ENCODE measurements at places on chromosomes 7 and 10.
A peak's percentile ranks its signal among the peaks of the same experiment; 100 is the strongest.

GRCh38 chr7:52838981-52839411 is 196.4 kb upstream of the POM121L12 start:
- DNase-seq: no peak

GRCh38 chr10:127853868-127854768 is 38.6 kb downstream of the CLRN3 start:
- DNase-seq: peak; percentile 63

DNA sequence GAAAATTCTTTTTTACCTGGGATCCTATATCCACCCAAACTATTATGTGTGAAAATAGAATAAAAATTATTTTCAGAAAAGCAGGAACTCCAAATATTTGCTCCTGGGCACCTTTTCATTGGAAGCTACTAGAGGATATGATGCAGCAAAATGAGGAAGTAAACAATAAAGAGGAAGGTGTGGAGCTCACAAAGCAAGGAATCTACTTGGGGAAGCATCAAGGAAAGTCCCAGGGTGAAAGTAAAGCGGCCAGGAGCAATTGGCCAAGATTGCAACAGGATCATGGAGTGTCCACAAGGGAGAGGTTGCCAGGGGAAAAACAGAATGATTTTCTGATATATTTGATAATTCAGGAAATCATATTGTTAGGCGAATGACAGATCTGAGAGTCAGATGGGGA is 80.8 kb downstream of the CARD11 start:
- no peak for DNase-seq

GRCh38 chr7:74223711-74224510 is 14.1 kb downstream of the LAT2 start:
- DNase-seq: no peak

DNA sequence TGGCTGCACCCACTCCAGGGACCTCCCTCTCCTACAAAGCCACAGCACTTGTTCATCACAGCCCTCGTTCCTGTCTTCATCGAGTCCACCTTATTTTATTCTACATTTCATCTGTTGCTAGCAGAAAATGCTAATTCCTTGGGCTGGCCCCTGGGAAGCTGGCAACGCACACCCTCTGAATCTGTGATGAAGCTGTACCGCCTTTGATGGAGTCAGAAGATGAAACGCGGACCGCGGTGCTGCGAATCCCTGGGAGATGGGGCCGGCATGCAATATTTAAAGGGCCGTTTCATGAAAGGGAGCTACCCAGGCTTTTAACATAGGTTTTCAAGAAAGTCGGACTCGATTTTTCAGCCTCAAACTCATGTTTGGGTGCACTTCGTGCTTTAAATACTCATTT is 88.5 kb downstream of the NPTX2 start:
- DNase-seq: no peak

- DNase-seq: no peak
Measured at GRCh38 chr10:29408847-29409240, 120.0 kb downstream of the LYZL1 start.

DNA sequence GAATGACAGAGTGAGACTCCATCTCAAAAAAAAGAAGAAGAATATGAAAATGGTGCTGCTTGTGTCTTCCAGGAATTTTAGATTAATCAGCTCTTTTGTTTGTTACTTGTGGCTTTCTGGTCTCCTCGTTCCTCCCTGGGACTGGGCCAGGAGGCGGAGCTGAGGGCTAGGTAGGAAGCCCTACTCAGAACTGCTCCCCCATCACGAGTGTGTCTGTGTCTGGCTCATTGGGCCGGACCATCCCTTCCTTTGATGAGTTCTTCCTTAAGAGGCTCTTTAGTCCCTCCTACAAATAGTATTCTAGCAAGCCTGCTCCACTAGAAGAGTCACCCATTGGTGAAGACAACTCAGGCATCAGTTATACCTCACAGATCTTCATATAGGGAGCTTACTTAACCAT is 56.8 kb upstream of the YAE1 start:
- peak; percentile 10 for DNase-seq

GRCh38 chr7:73387221-73387828 is 46.3 kb upstream of the FZD9 start:
- DNase-seq: no peak

DNA sequence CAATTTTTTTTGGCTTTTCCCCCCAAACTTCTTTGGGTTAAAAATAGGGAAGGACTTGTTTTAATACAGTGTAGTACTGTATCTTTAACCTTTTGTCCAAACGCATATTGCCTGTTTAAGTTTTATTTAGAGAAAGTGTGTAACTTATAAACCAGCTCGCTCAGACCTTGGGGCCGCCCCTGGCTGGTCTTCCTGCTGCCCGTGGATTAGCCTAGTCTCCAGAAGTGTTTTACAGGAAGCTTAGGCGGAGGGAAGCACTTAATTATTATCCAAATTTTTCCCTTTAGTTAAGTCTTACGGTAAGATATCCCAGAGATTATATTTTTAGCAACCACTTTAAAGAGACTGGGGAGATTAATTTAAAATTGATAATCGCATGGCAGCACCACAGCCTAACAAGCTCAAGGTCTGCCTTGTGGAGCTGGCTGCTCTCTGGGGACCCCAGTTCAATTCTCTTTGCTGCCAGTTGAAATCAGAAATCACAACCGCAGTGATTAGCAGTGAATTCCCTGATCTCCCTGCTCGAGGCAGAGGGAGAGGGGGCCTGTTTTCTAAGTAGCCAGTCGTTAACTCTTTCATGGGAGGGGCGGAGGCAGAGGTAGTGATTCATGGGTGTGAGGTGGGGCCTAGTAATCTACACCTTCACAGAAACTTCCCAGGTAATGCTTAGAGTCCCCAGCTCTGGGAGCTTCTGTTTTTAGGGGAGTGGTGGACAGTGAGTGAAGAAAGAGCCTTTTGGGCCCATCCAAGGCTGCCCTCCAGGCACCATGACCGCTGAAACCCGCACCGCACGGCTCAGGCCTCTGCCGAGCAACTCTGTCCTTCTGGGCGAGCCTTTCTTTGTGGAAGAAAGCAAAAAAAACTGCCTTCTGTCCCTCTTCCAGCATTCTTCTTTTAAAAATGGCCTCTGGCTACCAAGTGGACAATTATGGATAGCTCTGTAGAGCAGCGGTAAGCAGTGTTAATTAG is 548.7 kb upstream of the GALNT17 start:
- no peak for DNase-seq

- no peak for DNase-seq
Measured at GRCh38 chr10:59724098-59724938, 14.7 kb upstream of the SLC16A9 start.

DNA sequence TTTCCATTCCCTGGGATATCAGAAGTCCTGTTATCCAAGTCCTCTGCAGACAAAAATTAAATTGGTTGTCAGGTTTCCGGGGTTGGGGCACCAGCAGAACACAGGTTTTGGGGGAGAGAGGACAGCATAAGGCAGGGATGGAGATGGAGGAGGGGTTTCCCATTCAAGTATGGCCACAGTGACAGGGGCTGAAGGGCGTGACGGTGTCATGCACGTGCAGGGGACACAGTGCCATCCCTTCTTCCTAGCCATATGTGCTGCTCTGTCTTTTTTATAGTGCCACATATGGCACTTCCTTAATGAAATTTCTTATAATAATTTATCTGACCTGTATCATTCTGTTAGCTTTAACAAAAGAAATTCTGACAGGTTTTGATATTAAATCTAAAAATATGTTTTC is 259.2 kb downstream of the PTEN start:
- DNase-seq: no peak

DNA sequence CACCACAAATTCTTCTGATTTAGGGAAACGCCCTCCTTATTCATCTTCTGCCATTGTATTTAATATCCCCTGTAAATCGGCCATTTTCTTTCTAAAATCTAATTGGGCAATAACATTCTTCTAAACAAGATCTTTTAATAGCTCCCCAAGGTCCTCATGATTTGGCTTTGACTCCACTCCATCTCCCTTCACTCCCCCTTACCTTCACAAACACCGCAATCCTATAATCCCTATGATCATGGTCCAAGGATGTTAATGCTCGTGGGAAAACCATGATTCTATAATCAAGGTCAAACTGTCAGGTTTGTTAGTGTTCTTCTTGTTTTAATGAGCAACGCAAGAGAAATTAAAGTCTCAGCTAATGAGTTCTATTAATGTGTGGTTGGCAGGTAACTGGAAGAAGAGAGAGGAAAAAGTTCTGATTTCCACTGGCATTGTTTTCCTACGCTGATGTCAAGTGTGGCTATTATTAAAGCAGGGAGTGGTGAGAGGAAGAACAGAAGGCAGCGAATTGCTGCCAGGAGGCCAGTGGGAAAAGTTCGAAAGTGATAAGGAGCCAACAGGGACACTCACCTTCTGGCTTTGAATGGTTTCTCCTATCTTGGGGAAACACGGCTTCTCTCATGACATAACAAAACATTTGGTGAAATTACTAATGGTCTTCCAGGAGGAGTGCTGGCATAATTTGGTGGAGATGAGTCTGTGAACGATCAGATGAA is 28.1 kb downstream of the LRRC72 start:
- no peak for DNase-seq

- no peak for DNase-seq
Measured at GRCh38 chr7:80967917-80968297, 49.1 kb upstream of the SEMA3C start.

GRCh38 chr7:81478664-81479063 is 291.2 kb downstream of the HGF start:
- DNase-seq: no peak

DNA sequence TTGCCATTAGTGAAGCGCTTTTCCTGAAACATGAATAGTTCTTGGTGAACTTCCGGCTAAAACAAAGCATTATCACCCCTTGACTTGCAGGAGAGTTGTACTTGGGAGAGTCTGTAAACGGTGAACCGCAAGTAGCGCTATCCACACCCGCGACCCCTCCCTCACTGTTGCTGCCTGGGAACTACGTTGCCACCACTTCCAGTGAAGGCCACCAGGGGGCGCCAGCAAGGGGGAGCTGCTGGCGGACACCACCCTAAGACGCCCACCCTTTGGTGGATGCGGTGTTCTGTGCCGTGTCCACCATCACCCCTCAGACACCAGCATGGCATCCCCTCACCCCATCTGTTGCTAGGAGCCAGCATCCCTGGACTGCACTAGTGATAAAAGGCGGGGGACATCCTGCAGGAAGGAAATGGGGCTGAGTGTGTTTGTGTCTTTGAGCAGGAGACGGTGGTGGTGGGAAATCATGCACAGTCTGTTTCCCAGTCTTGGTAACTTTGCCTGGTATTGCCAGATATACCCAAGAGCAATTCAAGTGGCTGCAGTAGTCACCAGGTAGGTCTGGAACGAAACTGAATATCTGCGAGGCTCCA is 298.2 kb downstream of the FRMD4A start:
- DNase-seq: peak; percentile 44

DNA sequence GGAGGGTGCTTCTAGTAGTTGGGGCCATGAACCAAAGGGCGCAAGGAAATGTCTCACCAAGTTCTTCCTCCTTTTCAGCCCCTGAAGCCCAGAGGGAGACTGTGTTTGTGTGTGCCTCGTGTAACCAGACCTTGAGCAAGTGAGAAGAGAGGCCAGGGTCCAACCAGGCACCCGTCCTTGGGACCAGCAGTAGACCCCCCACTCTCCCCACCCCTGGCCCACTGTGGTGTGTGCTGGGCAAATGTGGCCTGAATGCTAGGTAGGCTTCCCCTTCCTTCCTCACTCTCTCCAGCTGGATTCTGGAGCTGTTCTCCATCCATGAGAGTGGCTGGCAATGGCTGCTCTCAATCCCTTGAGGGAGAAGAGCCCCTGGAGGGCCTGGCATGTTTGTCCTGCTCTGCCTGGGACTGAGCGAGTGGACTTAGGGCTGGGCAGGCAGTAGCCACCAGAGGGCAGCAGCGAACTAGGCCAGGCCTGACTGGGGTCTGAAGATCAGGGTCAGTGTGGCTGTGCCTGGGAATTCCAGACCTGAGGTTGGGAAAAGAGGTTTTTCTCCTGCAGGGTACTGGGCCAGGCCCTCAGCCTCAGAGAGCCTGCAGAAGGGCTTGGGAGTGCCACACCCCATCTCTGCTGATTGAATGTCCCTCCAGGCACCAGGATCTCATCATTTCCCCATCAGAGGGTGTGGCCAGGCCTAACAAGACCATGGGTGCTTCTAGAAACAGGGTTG is 12.5 kb downstream of the SFRP5 start:
- peak; percentile 56 for DNase-seq

GRCh38 chr10:52818019-52818418 is 45.4 kb upstream of the MBL2 start:
- DNase-seq: no peak

- DNase-seq: no peak
Measured at GRCh38 chr10:47147186-47147585, 152.8 kb upstream of the GDF10 start.

DNA sequence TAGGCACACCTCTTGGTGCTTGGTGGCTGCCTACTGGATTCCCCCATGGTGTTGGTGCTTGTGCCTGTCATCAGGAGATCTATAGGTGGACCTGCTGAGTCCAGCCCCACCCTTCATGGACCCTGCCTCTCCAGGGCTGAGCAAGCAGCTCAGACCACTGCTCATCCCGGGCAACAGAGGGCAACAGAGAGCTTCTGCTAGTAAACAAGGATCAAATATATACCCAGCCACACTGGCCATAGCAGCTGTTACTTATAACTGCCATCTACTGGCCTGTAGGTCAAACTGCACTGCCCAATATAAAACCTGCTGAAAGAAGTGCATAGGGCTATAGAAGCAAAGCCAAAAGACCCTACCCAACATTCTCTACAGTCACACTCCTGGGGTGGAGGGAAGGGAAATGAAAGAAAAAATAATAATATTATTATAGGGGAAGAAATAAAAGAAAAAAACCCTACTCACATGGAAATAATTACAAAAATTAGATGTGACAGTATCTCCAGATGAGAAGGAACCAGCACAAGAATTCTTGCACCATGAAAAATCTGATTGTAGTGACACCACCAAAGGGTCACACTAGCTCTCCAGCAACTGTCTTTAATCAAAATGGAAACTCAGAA is 54.9 kb upstream of the ZNF800 start:
- DNase-seq: peak; percentile 52

GRCh38 chr10:16728266-16728665 is 89.0 kb downstream of the RSU1 start:
- no peak for DNase-seq

GRCh38 chr7:155233311-155234157 is 64.1 kb upstream of the INSIG1 start:
- DNase-seq: no peak

GRCh38 chr10:121288011-121288410 is 310.2 kb downstream of the FGFR2 start:
- DNase-seq: no peak

- DNase-seq: no peak
Measured at GRCh38 chr10:58048936-58049335, 218.8 kb downstream of the IPMK start.

DNA sequence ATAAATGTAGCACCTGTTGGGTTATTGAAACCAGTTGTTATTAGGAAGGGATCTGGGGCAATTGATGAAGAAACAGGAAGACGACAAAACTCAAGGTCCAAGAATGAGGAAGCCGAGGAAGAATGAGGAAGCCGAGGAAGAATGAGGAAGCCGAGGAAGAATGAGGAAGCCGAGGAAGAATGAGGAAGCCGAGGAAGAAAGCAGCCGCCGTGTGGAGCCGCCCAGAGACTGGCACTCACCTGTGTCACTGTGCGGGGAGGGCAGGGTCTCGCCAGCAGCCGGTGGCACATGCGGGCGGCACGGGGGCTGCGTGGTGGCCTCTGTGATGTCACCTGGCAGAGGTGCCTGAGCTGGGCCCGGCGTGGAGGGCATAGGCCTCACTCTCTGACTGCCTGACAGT is 71.1 kb upstream of the CFAP46 start:
- DNase-seq: no peak

- DNase-seq: no peak
Measured at GRCh38 chr10:5840314-5841307, 27.4 kb upstream of the GDI2 start.

- DNase-seq: no peak
Measured at GRCh38 chr7:141537906-141538305, 13.3 kb upstream of the AGK start.

GRCh38 chr7:117247809-117248208 is 75.0 kb downstream of the WNT2 start:
- no peak for DNase-seq

All from activated T-cell treated with anti-CD3 and anti-CD28 coated beads, Interleukin-2, amount 50 U/mL, for 72 hours (primary cell).